Stimulated activated naive CD4-positive, alpha-beta T cell treated with Interleukin-2 at 50 U/mL for 16 hours (primary cell): ENCODE measurements at places on chromosomes 7 and 10.

DNA sequence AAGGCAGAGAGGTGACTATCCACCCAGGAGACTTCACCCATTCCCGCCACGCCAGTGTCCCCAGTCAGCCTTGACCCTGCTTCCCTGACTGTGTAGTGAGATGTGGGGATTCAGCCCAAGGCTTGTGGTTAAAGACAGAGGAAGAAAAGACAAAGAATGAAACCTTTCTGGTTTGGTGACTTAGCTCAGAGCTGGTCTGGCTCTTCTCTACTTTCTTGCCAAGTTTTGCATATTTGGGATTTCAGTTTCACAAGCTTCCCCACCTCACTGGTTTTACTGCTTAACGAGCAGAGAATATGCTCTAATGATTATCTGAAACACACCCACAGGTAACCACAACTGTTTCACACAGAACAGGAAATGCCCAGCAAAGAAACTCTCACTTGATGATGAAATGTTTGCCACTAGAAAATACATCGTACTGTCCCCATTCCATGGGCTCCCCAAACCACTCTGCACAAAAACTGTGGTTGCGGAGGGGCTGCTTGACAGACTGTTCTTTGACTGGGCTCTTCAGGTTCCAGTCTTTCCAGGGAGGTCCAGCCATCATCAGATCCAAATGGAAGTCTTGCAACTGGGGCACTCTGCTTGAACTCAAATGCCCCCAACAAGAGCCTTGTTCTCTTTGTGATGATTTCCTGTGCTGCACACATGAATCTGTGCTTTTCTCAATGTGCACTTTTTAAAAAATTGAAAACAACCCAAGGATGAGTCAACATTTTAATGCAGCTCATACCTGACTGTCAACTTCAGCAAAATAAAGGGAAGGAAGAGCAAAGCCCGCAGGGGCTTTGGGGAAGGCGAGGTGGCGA, 95.5 kb downstream of the CTBP2 start:
- no peak for DNase-seq

GRCh38 chr7:23345601-23346000, 46.5 kb downstream of the MALSU1 start:
- DNase-seq, result no peak

DNA sequence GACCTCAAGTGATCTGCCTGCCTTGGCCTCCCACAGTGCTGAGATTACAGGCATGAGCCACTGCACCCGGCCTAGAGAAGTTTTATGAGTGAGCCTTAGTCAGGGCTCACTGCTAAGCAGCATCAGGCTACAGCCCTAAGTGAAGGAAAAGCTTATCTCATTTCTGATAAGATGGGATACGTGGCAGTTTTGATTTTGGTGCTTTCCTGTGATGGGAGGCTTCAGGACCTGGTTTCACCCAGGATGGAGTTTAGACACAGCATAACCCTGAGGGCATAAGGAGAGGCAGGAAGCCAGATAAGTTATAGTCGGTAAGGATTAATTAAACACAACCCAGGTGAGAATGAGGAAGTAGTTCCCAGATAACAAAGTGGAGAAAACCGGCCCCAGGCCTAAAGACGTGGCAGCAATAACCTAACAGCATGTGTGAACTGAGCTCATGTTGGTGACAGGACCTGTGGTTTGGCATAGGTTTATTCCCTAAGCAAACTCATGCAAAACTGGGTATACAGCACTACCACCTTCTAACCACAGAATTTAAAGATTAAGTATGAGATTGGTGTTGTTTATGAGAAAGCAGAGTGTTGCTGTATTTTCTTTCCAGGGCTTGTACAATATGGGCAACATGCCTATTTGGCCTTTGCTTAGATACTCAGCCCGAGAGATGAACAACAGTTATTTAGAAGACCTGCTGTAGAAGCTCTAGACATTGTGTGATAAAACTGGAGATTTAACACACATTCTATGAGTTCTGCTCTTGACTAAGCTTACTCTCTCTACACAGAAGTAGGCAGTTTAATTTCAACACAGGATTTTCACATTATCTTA, 119.4 kb downstream of the COL28A1 start:
- no peak for DNase-seq

GRCh38 chr10:88108115-88108610, 244.7 kb downstream of the PTEN start:
- no peak for DNase-seq

GRCh38 chr7:120793213-120793936, 64.6 kb downstream of the TSPAN12 start:
- DNase-seq, result no peak

DNA sequence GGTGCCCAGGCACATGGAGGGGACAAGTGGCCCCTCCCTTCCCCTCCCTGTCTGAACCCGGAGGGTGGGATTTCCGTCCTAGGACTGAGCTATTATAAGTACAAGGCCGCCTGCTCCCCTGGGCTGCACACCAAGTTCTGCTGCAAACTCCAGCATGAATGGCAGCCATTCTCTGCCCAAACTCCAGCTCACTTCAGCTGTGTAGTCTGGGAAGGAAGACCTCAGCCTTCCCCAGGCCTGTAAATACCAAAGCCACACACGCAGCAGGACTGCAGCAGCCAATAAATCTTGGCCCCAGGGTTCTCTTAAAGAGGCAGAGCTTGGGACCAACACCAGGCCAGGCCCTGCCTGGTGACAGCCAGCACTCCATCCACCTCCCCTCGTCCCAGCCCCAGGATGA, 291.3 kb upstream of the ZMIZ1 start:
- no peak for DNase-seq

DNA sequence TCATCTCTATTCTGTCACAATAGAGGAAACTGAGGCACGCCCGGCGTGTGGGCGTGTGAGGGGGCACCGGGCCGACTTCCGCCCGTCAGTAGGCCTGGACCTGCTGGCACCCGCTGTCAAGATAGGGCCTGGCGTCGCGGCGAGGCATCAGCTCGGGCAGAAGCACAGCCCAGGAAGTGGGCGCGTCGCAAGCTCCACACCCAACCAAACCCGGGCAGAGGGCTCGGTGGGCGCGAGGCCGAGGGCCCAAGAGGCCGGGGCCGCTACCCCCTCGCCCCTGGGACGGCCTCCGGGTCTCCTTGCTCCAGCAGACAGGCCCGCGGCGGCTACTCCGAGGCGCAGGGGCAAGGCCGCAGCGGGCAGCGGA, 91.2 kb downstream of the SPAG6 start:
- peak; percentile 52 for DNase-seq

DNA sequence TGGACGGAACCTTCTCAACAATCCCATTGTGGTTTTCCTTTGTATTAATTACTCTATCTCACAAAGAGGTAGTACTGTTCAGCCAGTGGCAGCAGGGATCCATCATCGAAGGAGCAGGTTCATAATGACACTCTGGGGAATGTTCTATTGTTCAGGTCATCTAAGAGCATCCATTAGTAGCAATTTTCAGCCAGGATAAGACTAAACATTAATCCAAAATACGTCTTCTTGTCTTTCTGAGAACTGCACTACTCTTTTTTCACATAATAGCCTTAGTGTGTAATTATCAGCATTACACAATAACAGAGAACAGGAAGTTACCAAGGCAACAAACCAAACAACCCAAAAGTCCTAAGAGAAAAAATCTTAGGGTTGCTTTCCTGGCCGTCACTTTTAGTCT, 259.5 kb upstream of the VWC2 start:
- no peak for DNase-seq

DNA sequence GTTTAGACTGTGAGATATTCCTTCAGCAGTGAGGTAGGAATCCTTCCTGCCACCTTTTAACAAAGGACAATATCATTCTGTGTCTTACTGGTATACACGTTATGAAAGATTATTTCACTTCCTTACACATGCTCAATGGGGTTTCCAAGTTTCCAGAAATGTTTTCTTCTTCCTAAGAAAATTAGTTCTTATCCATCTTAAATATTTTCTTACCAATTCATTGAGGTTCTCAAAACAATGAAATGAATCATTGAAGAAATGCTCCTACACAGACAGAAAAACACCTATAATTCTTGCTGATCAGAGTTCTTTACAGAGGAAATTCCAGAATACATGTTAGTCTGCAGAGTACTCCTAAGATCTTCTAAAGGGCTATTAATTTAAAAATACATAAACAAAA, 51.4 kb upstream of the SEC61G start:
- DNase-seq, result no peak

GRCh38 chr7:100640517-100641440, 573 bp downstream of the TFR2 start:
- no peak for DNase-seq

DNA sequence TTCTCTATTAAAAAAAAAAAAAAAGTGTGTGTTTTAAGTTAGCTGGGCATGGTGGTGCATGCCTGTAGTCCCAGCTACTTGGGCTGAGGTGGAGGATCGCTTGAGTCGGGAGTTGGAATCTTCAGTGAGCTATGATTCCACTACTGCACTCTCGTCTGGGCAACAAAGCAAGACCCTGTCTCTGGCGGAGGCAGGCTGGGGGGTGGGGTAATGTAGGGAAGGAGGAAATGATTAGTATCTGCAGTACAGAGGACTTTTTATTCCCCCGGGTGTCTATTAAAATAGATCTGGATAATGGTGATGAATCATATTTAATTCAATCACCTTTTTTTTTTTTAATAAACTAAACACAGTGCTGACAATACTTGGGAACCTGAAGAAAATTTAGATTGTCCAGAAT, 6.5 kb downstream of the CBX3 start:
- DNase-seq, result no peak

DNA sequence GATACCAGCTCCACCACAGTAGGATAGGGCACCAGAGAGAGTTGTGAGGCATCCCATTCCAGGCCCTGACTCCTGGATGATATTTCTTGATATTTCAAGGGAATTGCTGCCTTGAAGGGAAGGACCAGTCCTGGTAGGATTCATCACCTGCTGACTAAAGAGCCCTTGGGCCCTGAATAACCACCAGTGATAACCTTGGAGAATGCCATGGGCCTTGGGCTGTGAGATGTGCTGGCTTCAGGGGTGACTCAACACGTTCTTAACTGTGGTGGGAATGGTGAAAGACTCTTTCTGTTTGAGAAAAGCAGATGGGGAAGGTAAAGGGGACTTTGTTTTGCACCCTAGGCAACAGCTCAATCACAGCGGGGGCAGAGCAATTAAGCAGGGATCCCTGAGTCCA, 21.4 kb upstream of the ASZ1 start:
- DNase-seq, result no peak

- no peak for DNase-seq
Observed at GRCh38 chr7:55030314-55030713, 11.5 kb downstream of the EGFR start.

- no peak for DNase-seq
Observed at GRCh38 chr7:52501696-52502095, 533.7 kb upstream of the POM121L12 start.

GRCh38 chr7:91537260-91538152, 273.3 kb downstream of the FZD1 start:
- DNase-seq, result no peak

- DNase-seq, result no peak
Observed at GRCh38 chr7:42210333-42210732, 26.7 kb downstream of the GLI3 start.

DNA sequence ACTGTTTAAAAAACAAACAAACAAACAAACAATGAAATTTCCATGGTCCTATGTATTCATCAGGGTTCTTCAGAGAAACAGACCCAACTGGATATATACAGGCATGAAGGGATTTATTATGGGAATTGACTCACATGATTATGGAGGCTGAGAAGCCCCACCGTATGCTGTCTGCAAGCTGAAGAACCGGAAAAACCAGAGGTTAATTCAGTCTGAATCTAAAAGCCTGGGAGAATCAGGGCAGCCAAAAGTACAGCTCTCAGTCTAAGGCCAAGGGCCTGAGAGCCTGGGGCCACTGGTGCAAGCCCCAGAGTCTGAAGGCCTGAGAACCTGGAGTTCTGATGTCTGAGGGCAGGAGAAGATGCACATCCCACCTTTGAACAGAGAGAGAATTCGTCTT, 163.5 kb downstream of the MDFIC start:
- DNase-seq, result no peak

- no peak for DNase-seq
Observed at GRCh38 chr7:98354511-98355249, 46.2 kb downstream of the BAIAP2L1 start.
